Ovary (tissue), 10 donors: ENCODE measurements at places on chromosomes 16 and 17. TPM values are rescaled to one million over a fixed set of nuclear protein-coding genes. Genes with fewer than 3 reads are reported as not detected.

DNA sequence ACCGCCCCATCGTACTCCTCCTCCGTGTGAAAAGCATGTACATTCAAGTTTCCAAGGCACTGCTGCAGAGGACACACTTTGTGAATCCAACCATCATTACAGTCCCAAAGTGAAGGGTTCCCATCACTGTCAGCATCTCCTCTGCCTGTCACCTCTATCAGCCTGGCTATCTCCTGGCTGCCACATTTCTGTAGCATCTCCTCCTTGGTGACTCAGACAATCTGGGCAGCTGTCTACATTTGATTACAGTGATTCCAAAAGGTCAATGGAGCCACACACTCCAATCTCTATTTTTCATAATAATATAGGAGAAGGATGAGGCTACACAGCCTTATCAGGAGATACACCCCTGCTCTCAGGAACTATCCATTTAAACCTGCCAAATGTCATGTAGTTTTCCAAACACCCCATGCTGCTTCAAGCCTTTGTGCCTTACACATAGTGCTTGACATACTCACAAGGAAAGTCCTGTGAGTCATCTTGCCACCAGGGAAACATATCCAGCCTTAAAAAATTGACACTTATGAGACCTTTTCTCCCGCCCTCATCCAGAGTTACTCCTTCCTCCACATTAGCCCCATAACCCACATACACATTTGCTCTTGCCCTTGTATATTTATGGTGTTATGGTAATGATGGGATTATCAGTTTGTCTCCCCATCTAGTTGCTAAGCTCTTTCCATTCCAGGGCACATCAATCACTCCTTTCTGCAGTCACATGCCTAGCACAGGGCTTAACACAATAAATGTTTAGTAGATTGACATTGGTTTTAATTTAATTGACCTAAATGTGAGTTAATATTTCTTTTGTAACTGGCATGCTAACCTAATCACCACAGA, 250.1 kb upstream of the CDH5 start:
- no peak for DNase-seq
- H3K36me3 ChIP-seq = no peaks in the 10 kb centered on the region

DNA sequence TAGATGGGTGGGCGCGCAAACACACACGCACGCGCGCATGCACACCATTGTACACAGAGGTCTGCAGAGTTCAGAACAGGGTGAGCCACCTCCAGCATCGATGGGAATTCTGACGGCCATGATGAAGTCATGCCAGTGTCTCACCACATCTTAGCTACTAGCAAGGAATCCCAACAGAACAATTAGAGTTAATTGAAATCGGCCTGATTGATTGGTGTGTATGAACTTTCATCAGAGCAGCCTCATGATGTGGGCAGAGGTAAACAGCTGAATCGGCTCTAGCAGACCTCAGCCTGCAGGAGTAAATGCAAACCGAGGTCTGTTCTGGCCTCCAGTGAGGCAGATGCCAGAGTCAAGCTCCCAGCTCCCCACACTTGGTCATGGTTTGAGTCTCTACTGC, 200.6 kb downstream of the CBLN1 start:
- no peak overlapping the region for H3K27ac ChIP-seq
- no peak for DNase-seq
- H3K36me3 ChIP-seq = no peaks in the 10 kb centered on the region
- H3K4me3 ChIP-seq = no peak overlapping the region

DNA sequence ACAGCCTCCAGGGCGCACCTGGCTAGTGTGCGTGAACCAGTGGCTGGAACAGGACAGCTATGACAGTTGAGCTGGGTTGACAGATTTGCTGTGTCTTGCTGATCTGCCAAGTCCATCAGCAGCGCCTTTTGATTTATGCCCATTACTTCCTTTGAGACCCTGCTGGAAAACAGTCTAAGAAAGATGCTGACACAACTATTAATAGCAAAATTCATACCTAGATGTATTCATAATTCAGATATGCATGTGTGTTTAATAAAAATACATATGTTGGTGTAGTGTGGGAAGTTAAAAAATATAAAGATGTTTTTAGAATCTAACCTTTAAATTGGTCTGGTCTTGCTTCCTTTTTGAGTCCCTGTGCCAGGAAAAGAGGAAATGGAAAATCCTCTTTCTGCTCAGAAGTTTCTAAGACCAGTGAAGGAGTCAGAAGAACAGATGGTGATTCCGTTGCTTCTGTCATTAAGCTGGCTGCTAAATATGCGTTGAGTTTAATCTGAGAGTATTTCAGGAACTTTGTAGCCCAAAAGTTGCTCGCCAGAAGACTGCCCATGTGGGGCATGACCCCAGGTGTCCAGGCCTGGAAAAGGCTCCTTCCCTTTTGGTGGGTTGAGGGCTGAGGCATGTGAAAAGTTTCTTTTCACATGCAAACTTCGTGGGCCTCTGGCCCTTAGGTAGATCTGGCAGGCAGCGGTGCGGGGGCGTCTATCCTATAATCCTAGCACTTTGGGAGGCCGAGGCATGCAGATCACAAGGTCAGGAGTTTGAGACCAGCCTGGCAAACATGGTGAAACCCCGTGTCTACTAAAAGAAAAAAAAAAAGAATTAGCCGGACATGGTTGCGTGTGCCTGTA, 40.0 kb upstream of the ENDOV start:
- no peaks in the 10 kb centered on the region for H3K36me3 ChIP-seq
- no peak for DNase-seq
- H3K4me1 ChIP-seq = no peaks in the 10 kb centered on the region

DNA sequence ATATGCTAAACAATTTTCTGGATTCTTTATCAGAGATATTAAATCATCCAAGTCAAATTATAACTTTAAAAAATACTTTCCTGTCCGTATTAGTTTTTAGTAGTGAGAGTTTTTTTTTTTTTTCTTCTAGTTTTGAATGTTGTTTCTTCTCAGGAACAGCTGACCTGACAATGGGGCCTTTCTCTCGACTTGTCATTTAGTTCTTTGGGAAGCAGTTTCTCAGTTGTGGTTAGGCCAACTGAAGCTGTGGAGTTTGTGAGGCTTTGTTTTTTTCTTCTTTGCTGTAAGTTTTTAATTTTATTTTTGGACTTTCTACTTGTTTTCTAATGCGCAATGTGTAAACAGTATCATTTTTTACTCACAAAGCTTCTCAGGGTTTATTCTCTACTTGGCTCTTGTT, 140.8 kb downstream of the FTO start:
- no peak overlapping the region for H3K27ac ChIP-seq
- H3K4me1 ChIP-seq = no peaks in the 10 kb centered on the region
- no peaks in the 10 kb centered on the region for H3K27me3 ChIP-seq
- H3K4me3 ChIP-seq = no peak overlapping the region
- H3K36me3 ChIP-seq = no peaks in the 10 kb centered on the region

DNA sequence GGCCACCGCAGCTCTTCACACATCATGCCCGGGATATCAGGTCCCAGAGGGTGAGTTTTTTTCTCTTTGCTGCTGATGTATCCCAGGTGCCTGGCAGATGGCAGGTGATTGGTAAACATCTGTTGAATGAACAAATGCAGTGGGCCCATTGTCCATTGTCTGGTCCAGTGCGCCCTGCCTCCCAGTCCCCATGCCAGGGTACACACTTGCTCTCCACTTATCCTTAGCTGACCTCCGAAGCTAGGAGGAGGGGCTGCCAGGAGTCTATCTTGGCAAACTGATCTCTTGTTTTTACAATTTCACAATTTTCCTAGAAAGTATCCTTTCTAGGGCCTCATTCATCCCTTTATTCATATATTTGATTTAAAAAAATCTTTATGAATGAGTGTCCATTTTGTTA, 196.0 kb downstream of the RAB11FIP4 start:
- no peak overlapping the region for H3K27ac ChIP-seq
- H3K36me3 ChIP-seq = no peaks in the 10 kb centered on the region
- no peak overlapping the region for H3K4me3 ChIP-seq

- H3K4me3 ChIP-seq = no peak overlapping the region
- no peak for DNase-seq
- H3K27me3 ChIP-seq = no peaks in the 10 kb centered on the region
- H3K4me1 ChIP-seq = peaks cover 6% of the 10 kb centered on the region
Measured at GRCh38 chr16:81782236-81782635, 3.1 kb downstream of the PLCG2 start.

- H3K4me3 ChIP-seq = no peak overlapping the region
- H3K27me3 ChIP-seq = no peaks in the 10 kb centered on the region
- no peak overlapping the region for H3K27ac ChIP-seq
- H3K36me3 ChIP-seq = no peaks in the 10 kb centered on the region
- DNase-seq = no peak
Measured at GRCh38 chr16:28213396-28213795, 1.6 kb upstream of the XPO6 start.

The HP gene
- total RNA-seq = 12.0 TPM
